Lung (tissue), 17 donors: ENCODE measurements at places on chromosomes 7 and 10. TPM values are rescaled to one million over a fixed set of nuclear protein-coding genes. Genes with fewer than 3 reads are reported as not detected.
A peak's percentile ranks its signal among the peaks of the same experiment; 100 is the strongest.

Gene TMEM229A
- total RNA-seq: 0.34 TPM

Gene PRR15
- 0.71 TPM for total RNA-seq

Gene CCDC71L
- total RNA-seq: 32.4 TPM

Gene PRSS1
- total RNA-seq: not detected

Gene HOXA7
- 2.2 TPM for total RNA-seq

Gene MBL2
- total RNA-seq: 0.06 TPM

DNA sequence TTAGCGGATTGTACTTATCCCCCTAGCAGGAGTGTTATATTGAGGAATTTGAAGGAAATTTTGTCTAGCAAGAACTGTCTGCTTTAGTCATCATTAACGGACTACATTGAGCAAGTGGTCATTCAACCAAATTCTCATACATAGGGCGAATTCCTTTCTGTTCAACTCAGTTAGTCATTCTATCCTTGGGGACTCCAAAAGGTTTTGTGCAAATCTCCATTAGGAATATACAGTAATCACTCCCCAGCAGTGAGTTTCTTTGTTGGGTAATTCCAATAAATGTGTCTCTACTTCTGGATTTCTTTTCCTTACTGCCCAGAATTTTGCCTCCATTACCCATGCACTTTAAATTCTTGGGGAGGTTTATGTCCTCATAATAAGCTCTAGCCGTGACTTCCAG lies 51.1 kb downstream of the EPDR1 start:
- H3K27me3 ChIP-seq: no peaks in the 10 kb centered on the region
- no peak overlapping the region for H3K27ac ChIP-seq
- DNase-seq: no peak
- H3K4me1 ChIP-seq: no peaks in the 10 kb centered on the region
- H3K36me3 ChIP-seq: no peaks in the 10 kb centered on the region

DNA sequence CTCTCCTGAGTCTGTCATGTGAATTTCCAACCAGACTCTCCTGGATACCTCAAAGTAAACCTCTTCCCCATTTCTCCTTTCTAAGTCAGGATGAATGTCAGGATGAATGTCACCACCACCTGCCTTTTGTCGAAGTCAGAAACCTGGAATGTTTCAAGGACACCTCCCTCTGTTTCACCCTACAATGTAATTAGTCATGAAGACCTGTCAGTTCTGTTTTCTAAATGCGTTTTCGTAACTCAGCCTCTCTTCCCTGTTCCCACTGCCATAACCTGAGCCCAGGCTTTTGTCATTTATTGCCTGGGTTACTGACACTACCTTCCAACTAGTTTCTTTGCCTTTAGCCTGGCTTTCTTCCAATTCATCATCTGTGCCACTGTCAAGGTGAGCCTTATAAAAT lies 5.5 kb upstream of the STN1 start:
- H3K36me3 ChIP-seq: no peaks in the 10 kb centered on the region
- no peak for DNase-seq
- peaks cover 5% of the 10 kb centered on the region for H3K4me1 ChIP-seq
- no peak overlapping the region for H3K4me3 ChIP-seq
- no peaks in the 10 kb centered on the region for H3K27me3 ChIP-seq

DNA sequence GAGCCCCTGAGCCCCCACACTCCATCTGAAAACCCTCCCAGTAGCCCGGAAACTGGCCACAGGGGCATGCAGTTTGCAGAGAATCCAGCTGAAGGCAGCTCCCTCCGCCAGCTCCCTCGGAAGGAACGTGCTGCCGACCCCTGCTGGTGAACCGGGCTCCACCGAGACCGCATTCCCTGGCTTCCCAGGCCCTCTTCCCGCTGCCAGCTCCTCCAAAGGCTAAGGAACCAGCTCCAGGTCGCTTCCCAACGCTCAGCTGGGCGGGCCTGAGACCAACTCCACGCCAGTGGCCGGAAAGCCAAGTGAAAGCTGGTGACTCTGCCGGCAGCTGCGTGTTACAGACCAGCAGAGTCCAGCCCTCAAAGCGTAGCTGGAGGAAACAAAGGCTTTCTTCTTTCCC lies 35.8 kb downstream of the GPER1 start:
- no peaks in the 10 kb centered on the region for H3K4me1 ChIP-seq
- DNase-seq: peak; percentile 81
- no peaks in the 10 kb centered on the region for H3K27me3 ChIP-seq
- H3K36me3 ChIP-seq: no peaks in the 10 kb centered on the region
- H3K27ac ChIP-seq: peak overlapping the region; percentile 6

DNA sequence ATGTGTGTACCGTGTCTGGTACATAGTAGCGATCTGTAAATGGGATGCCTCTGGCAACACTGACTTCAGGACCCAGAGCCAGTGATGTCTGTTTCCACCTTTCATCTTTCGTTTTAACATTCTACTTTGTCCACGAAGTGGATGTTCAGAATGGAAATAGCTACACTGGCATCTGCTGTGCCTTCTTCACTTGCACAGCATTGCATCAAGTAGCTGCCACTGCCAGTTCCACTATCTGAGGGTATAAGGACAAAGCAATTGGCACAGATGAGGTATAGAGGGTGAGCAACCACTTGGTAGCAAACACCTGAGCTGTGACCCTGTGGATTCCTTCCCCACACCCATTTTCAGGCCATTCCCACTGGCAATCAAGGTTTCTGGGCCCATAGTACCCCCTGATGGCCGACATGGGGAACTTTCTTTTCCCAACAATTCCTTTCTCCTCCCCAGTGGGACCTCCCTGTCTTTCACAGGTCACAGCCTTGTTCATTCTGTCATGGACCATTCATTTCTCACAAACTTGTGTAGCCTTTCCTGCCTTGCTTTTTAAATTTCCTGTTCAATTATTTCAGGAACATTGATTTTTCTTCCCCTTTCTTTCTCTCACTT lies 4.0 kb downstream of the ITGA8 start:
- no peaks in the 10 kb centered on the region for H3K4me1 ChIP-seq
- H3K27me3 ChIP-seq: no peaks in the 10 kb centered on the region
- no peaks in the 10 kb centered on the region for H3K36me3 ChIP-seq
- H3K4me3 ChIP-seq: no peak overlapping the region

DNA sequence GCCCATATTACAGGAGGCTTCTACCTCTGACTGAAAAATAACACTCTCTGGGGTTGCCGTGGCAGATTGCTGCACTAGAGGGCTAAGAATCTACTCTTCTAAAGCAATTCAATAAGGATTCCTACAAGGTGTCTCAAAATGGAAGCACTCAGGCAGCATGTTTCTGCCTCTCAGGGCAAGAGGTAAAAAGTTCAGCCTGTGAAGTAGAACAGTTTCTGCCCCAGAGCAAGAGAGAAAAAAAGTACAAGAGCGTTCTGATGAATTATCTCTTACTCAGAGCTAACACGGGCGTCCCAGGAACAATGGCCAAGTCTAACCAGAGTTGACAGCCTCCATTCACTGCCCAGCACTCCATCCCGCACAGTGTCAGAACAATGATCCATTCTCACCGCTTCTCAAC lies 71.3 kb upstream of the TES start:
- H3K4me1 ChIP-seq: no peaks in the 10 kb centered on the region
- peak; percentile 7 for DNase-seq
- no peak overlapping the region for H3K4me3 ChIP-seq
- H3K27me3 ChIP-seq: no peaks in the 10 kb centered on the region
- H3K36me3 ChIP-seq: no peaks in the 10 kb centered on the region

DNA sequence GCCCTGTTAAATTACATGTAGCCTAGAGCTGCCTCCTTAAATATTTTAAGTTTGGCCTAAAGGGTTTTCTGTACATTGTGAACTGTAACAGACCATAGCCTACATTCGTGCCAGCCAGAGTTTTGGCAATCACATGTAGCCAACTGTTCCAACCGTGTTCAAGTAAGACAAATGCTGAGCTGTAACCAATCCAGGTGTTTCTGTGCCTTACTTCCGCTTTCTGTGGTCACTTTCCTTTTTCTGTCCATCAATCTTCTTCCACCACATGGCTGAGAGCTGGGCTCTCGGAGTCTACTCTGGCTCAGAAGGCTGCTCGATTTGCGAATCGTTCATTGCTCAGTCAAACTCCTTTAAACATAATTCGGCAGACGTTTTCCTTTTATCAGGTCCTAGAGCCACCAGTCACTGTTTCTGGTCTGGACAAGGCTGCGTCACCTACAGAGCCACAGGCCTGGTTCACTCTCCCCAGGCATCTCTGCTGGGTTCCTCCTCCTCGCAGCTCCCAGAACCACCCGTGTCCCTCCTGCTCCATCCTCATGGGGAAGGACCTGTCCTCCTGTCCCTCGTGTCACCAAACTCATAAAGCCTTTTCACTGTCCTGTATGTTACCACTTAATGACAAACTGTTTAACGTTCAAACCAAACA lies 158.0 kb upstream of the RHEB start:
- peak overlapping the region; percentile 74 for H3K27ac ChIP-seq
- H3K36me3 ChIP-seq: no peaks in the 10 kb centered on the region
- no peak for DNase-seq
- no peaks in the 10 kb centered on the region for H3K27me3 ChIP-seq
- H3K4me3 ChIP-seq: no peak overlapping the region

GRCh38 chr7:136194878-136195277 lies 217.7 kb upstream of the MTPN start:
- no peaks in the 10 kb centered on the region for H3K36me3 ChIP-seq
- no peak for DNase-seq
- no peak overlapping the region for H3K4me3 ChIP-seq
- no peaks in the 10 kb centered on the region for H3K4me1 ChIP-seq
- no peaks in the 10 kb centered on the region for H3K27me3 ChIP-seq
- no peak overlapping the region for H3K27ac ChIP-seq

DNA sequence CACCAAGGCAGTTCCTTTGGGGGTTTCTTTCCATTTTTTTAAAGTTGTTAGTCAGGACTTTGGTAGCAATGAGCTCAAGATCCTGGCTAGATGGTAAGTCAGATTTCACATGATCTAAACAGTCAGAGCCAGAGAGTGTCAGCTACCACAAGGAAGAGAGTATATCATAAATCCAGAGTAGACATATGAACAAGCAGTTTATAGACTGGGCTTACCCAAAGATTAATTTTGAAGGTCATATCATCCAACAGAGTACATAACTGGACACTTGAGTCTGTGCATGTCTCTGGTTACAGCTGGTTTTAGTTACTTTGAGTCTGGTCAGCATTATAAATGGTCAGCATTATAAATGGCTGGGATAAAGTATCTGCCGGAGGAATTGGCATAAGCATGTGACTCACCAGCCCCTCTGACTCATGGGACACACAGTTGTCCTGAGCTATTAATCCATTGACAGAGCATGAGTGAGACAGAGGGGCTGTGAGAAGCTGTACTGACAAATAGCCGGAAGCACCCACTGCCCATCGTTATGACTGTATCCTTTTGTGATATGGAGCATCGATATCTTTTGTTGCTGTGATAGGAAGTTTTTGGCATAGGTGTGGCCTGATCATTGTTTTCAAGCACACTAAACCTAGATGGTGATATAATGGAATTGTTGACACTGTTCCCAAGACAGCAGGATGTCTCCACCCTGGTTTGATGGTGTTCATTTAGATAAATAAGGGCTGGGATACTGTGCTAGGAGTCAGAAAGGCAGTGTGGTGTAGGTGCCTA lies 19.3 kb downstream of the PPP1R3C start:
- H3K4me3 ChIP-seq: no peak overlapping the region
- no peak for DNase-seq
- peaks cover 14% of the 10 kb centered on the region for H3K4me1 ChIP-seq
- no peaks in the 10 kb centered on the region for H3K36me3 ChIP-seq
- peak overlapping the region; percentile 82 for H3K27ac ChIP-seq

DNA sequence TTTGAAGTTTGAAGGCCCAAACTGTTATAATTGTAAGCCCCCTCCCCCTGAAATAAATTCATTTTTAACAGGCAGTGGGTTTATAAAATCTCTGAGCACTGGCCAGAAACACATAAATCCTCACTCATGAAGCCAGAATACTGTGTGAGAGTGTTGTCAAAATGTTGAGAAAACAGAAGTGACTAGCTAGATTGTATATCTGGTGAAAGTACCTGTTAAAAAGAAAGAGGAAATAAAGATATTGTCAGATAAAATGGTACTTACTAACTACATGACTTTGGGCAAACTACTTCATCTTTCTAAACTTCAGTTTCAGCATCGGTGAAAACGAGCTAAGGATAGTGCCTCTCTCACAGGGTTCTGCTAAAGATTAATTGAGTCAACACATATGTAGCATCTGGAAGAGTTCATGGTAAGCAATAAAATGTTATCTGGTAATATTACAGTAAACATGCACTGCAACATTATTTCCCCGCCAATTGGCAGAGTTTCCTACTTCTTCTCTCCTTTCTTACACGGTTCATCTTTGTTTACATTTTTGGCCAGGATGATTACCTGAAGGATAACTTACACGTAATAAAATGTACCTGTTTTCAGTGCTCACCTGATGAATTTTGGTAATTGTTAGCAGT lies 202.5 kb upstream of the CHRM2 start:
- no peak for DNase-seq
- no peaks in the 10 kb centered on the region for H3K27me3 ChIP-seq
- H3K4me3 ChIP-seq: no peak overlapping the region
- no peak overlapping the region for H3K27ac ChIP-seq

GRCh38 chr7:142637240-142637639 lies 112.0 kb upstream of the PRSS1 start:
- H3K27ac ChIP-seq: no peak overlapping the region
- DNase-seq: no peak
- no peaks in the 10 kb centered on the region for H3K27me3 ChIP-seq
- no peak overlapping the region for H3K4me3 ChIP-seq

- peaks cover 5% of the 10 kb centered on the region for H3K36me3 ChIP-seq
- peaks cover 8% of the 10 kb centered on the region for H3K4me1 ChIP-seq
- DNase-seq: no peak
- no peak overlapping the region for H3K27ac ChIP-seq
- no peaks in the 10 kb centered on the region for H3K27me3 ChIP-seq
Observed at GRCh38 chr10:24643679-24644209, 79.9 kb downstream of the ARHGAP21 start.

DNA sequence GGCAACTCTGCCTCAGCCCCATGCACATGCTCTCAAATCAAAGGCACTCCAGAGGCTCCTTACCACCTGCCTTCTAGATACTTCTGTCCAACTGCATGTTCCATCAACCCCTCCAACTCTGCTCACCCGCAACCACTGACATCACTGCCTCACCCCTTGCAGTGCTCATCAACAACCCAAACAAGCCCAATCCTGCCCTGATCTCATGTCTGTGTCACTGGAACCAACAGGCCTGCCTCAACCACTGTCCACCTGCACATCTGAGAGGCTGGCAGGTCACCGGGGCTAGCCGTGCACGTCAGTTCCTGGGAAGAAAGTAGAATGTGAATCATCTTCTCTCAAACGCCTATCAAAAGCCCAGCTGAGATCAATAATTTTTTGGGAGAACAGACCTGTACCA lies 33.3 kb downstream of the CTBP2 start:
- no peaks in the 10 kb centered on the region for H3K27me3 ChIP-seq
- H3K4me3 ChIP-seq: no peak overlapping the region
- H3K4me1 ChIP-seq: peaks cover 23% of the 10 kb centered on the region
- H3K36me3 ChIP-seq: peaks cover 18% of the 10 kb centered on the region
- H3K27ac ChIP-seq: no peak overlapping the region
- DNase-seq: no peak

GRCh38 chr10:95837783-95838182 lies 70.0 kb upstream of the CC2D2B start:
- DNase-seq: no peak
- H3K27me3 ChIP-seq: no peaks in the 10 kb centered on the region
- no peak overlapping the region for H3K27ac ChIP-seq
- no peaks in the 10 kb centered on the region for H3K4me1 ChIP-seq

- no peaks in the 10 kb centered on the region for H3K27me3 ChIP-seq
- H3K4me3 ChIP-seq: no peak overlapping the region
- no peaks in the 10 kb centered on the region for H3K4me1 ChIP-seq
- no peaks in the 10 kb centered on the region for H3K36me3 ChIP-seq
- H3K27ac ChIP-seq: no peak overlapping the region
- DNase-seq: no peak
Observed at GRCh38 chr10:69055241-69055640, 32.7 kb upstream of the SRGN start.
